Activated T-cell treated with anti-CD3 and anti-CD28 coated beads for 24 hours (primary cell): ENCODE measurements at places on chromosomes 13 and 19.

- DNase-seq: peak; percentile 50
Observed at GRCh38 chr19:40907968-40908735, 26.1 kb upstream of the CYP2A7 start.

GRCh38 chr19:49421039-49421877 lies 2.0 kb downstream of the PTH2 start:
- DNase-seq: no peak

DNA sequence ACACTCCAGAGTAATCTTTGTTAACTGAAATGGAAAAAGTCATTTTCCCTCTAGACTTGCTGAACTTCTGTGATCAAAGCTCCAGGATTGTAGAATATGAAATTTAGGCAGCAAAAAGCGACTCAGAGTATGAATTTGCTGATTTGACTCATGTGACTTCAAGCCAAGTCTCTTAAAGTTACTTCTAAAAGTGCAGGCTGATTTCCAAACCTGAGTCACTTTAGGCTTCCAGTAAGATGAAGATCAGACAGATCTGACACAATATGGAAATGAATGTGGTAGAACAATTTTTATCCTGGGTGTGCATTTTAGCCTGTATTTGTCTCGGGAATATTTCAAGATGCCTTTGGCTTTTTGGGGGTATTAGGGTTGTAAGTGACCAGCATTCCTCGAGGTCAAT lies 151.0 kb upstream of the TMTC4 start:
- DNase-seq: no peak

GRCh38 chr13:51825681-51826254 lies 19.2 kb downstream of the TMEM272 start:
- no peak for DNase-seq

DNA sequence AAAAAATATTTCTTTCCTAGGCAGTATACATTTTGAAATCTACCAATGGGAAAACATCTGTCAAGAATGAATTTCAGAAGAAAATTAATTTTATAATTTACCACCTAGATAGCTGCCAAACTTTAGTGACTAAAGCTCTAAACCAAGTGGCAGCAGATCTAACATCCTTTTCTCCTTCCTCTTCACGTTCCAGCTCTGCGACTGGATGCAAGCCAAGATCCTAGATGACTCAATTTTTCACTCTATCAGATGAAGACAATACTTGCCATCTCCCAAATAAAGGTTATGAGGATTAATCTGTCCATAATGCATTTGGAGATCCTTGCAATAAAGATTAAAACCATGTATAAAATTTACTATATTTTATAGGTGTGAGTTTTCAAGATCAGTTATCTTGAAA lies 66.7 kb upstream of the MIR17HG start:
- DNase-seq: no peak

DNA sequence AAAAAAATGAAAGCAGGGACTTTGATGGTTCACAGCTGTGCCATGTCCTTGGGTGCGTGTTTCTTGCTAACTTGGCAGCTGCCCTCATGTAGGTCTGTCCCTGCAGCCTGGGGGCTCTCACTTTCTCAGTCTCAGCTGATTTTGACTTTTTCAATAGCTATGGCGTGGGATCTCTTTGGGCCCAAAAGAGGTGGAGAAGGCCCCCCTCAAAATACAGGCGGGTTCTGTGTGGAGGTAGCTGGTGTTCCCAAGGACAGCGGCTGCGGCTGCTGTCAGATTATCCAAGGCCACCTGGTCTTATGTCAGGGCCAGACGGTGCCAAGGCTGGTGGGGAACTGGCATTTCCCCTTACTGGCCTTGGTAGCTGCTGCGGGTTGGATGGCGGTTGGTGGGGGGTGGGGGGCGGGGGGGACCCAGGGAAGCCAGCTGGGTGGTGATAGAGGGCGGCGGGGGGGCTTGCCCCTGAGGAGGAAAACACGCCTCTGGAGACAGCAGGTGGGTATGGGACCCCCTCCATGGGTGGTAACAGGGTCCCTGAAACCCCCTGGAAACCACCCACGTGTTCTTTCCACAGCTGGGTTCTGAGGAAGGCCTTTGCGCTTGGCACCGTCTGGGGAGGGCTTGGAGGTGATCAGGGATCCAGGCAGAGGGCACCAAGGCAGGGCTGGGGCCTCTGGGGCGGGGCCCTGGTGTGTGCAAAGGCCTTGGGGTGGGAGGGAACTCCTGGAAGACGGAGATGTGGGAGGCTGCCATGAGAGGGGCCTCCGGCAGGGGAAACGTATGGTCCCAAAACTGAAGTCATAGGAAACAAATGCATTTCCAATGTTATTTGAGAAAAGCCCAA lies 4.1 kb downstream of the TIMM13 start:
- no peak for DNase-seq
